Tibial nerve (tissue), 4 donors: ENCODE measurements at places on chromosomes 7 and 10.

GRCh38 chr10:103854265-103854685, 1.1 kb downstream of the SH3PXD2A start:
- DNase-seq, result no peak

DNA sequence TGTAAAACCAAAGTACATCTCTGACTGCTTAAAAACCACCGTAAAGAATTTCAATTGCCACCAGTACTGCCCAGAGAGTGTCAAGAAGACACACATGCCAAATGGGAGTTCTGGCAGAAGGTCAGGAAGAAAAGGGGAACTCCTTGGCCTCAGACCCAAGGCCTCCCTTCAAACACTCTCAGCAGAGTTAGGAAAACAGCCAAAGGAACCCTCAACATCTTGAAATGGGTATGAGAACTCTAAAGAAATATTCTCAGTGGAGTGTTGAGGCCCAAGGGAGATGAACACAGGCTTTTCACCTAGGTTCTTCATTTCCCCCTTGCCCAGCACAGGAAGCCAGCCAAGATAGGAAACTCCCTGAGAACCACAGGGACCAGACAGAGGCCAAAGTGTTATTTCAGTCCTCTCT, 96.1 kb upstream of the ASAH2 start:
- DNase-seq, result no peak

DNA sequence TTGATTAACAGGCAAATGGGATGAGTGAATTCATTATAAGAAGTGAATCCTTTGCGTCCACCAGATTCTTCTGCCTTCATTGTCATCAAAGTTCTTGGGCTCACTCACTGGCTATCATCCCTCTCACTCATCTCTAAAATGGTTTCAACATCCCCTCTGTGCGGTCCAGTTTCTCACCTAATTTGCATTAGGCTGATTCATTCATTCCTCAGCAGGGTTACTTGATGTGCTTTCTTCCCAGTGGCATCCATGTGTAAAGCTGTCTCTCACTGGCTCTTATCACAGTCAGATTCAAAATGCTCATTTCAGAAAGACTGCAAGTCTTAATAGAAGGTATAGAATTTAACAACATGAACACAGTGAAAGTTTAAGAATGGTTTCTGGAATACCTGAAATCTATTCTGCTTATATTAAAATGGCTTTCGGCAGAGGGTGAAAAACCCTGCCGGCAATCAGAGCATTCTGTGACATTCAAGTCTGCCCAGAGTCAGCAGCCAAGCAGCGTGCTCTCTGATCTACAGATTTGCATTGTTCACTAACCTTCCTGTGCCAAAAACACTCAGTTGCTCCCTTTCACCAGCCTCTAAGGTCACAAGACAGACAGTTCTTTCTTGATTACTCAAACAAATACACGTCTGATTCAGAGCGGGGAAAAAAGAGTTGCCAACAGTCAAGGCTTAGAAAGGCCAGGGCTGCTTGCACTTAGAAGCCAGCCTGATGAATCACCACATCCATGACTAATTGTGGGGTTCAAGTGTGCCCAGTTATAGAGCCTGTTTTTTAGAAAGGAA, 106.7 kb downstream of the TES start:
- DNase-seq, result no peak

GRCh38 chr7:16007911-16008310, 321.4 kb upstream of the MEOX2 start:
- no peak for DNase-seq

GRCh38 chr10:63700631-63701156, 179.5 kb downstream of the REEP3 start:
- DNase-seq, result no peak

DNA sequence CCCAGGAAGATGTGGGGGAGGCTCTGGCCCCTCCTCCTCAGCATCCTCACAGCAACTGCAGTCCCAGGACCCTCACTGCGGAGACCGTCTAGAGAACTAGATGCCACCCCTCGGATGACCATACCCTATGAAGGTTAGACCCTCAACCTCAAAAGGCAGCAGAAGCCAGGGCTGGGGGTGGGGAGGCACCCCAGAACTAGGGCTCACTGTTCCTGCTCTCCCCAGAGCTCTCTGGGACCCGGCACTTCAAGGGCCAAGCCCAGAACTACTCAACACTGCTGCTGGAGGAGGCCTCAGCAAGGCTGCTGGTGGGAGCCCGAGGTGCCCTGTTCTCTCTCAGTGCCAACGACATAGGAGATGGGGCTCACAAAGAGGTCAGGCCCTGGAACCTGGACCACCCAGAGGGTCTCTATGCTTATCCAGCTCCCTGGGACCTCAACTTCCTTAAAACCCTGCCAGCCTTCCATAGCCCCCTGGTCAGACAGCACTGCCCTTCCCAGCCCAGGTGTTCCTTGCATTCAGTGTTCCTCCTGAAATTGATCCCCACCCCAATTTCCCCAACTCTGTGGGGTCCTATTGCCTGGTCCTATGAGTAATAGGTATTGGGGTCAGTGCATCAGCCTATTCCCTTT, 3.7 kb downstream of the SEMA4G start:
- DNase-seq, result no peak

DNA sequence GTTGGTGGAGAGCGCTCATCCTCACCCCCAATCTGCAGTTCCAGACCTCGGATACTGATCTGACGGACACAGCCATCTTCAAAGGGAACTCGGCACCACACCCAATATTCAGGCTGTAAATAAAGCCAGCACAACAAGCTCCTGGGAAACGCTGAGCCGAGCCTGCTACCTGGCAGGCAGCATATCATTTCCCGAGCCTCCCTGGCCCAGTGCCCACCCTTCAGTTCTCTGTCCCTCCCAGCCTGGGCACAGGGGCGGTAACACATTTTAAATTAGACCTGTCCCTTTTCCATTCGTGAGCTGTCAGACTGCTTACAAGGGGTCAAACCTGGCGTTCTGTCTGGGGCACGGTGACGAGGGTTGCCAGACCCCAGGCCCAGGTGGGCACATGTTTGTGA, 250.5 kb downstream of the ARHGAP12 start:
- no peak for DNase-seq

- no peak for DNase-seq
These were observed 23.8 kb downstream of the LRRC27 start for GRCh38 chr10:132355754-132356153.

DNA sequence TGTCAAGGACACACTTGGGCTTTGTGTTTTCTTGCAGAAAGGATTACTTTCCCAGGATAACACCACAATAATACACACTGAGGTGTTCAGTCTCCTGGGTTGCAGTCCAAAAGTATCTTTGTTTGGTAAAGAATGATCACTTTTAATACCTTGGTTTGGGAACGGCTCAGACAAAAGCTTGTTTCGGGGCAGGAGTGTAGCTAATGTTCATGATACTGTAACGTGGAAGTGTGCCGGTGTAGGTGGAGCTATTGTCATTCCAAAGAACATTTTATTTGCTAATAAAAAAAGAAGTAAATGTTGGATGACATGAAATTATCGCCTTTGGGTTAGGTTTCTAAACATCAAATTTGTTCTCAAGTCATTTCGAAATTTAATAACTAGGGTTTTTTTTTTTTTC, 1.2 kb downstream of the EIF4H start:
- DNase-seq, result no peak

DNA sequence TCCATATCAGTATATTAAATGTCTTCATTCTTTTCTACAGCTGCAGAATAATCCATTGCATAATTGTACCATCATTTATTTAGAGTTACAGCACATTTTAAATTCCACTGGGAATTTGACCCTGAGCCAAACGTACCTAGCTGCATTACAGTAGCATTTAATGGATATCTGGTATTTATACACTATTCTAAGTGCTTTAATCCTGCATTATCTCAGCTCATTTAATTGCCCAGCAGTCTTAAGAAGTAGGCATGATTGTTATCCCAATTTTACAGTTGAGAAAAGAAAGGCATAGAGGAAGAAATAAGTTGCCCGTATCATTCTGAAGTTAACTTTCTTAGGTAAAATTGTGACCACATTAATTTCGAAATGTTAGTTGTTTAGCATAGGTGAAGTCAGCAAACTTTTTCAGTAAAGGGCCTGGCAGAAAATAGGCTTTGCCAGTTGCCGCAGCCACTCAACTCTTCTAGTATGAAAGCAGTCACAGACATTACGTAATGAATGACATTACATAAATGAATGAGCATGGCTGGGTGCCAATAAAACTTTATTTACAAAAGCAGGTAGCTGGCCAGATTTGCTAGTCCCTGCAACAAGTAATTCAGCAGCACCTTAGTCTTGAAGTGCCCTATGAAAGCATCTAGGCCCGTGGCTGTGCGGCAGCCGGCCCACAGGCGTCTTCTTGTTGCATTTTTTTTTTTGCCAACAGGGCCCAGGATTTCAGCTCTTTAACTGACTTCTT, 30.0 kb downstream of the GUSB start:
- no peak for DNase-seq

- DNase-seq, result no peak
These were observed 52.8 kb upstream of the VWDE start for GRCh38 chr7:12456506-12456905.

GRCh38 chr10:116599991-116600390, 9.2 kb downstream of the PNLIPRP1 start:
- no peak for DNase-seq

DNA sequence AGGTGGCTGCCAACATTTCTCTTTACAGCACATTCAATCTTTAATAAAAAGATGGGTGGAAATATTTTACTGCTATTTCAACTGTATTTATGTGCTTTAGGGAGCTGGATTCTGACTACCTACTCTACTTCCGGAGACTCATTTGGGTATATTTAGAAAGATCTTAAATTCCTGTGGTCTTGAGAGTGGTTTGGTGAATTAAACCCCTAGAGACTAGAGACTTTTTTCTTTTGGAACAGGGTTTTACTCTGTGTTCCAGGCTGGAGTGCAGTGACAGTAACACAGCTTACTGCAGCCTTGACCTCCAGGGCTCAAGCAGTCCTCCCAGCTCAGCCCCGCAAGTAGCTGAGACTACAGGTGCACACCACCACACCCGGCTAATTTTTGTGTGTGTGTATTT, 79.0 kb upstream of the HABP2 start:
- no peak for DNase-seq

GRCh38 chr7:122082670-122083069, 61.4 kb downstream of the AASS start:
- DNase-seq, result no peak

DNA sequence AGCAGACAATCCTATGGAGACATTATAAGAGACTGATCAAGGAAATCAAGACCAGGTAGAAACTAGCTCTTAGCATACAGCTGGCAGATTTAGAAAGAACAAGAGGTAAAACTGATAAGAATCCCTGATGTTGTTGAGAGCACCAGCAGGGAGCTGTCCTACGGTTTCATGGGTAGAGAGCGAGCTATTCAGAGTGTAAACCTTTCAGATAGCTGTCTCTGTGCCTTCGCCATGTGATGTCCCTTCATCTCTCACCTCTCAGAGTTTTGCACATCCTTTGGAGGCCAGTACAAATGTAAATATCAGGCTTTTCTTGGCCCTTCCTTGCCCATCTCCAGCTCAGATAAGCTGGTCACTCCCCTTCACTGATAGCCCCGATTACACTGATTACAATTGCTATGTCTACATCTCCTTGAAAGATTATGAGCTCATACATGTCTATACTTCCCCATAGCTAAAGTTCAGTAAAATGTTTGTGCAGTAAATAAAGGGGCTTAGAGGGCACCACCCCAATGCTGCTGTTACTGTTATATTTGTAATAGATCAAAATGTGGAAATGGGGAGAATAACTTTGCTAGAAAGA, 21.9 kb downstream of the THSD7A start:
- DNase-seq, result no peak

DNA sequence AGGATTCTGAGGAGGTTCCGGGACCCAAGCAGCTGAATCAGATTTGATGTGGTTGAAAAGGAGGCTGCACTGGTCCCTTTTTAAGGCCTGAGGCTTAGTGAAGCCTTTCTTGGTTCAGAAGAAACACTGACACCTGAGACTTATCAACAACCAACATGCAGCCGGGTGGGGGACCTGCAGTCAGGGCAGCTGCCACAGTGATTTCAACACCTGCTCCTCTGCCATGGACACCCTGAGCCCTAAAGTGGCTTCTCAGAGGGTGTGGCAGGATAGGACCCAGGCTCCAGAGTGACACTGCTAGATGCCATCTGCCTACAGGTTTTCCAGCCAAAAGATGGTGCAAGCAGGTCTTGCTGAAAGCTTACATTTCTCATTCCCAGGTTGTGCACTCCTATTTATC, 99.3 kb downstream of the COL13A1 start:
- DNase-seq, result no peak

DNA sequence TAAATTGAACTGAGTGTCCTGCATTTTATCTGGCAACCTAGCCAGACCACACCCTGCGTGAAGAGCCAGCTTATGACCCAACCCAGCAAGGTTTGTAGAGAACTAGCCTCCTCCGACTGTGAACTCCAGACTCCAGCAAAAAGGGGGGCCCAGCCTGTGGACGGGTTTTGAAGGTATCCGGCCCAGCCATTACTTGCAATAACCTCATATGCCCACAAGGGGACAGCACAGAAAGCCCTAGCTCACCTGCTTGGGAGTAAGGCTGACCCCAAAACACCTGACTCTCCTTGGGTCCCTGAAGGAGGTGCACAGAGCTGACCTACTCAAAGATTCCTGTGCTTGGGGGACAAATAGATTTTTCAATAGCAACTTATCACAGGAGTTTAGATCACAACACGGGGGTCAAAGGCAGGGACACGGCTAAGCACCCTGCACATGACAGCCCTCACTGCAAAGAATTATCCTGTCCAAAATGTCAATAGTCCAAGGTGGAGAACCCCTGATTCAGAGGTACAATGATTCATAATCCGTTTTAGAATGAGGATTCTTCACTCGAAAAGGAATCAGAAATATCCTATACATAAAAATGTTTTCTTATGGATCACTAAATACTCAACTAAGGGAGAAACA, 4.6 kb downstream of the TRPV6 start:
- DNase-seq, result no peak

- DNase-seq, result no peak
These were observed 294.8 kb downstream of the MDFIC start for GRCh38 chr7:115216652-115217051.

- no peak for DNase-seq
These were observed 600 bp upstream of the DBNL start for GRCh38 chr7:44043902-44044301.

DNA sequence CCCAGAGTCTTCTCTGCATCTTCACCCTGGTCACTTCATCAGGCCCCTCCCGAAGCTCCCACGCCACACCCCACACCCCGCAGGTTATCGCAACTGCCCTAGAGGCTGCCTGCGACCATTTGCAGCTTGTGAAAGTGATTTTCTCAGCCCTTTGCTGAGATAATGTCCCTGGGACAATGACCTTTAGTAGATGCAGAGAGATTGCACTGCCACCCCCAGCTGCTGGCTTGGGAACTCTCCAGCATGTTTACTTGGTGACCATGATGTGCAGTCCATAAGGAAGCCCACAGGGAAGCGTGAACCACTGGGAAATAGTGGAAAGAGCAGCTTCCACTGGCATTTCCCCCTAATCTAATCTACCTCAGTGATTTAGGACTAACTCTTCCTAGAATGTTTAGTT, 97.3 kb downstream of the WNT2 start:
- no peak for DNase-seq
